Psoas muscle (tissue), 8 donors: ENCODE measurements at places on chromosomes 6 and 20.

DNA sequence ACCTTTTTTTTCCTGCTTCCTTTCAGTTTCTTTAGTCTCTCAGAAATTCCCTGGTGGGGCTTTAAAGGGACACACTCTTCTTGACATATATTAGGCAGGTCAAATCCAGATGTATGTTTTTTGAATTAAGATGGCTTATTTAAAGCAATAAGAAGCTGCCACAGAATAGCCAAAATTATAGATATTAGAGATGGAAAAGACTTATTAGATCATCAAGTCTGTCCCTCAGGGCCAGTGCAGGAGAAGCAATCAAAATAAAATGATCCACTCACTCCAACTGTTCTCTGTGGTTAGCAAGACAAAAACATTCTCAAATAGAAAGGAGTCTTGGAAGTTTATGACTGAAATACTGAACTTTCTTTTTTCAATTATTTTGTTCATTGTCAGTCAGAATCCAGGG is 462.8 kb downstream of the CDC5L start:
- DNase-seq, result no peak

DNA sequence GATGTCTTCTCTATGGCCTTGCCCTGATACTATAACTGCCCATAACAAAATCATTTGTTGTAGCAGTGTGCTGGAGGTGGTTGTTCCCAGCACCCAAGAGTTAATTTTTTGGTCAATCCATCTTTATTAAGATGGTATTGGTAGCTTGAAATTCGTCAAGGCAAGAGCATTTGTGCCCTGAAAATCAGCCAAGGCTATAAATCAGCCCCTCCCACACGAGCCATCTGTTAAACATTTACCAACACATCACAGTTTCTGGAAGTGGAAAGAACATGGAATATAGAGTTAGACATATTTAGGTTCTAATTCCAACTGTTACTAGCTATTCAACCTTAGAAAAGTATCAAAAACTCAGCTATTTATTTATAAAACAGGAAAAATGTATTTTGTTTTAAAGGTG is 888.4 kb upstream of the GJE1 start:
- no peak for DNase-seq

- DNase-seq, result peak; percentile 69
These were observed 20.7 kb downstream of the GTPBP2 start for GRCh38 chr6:43608310-43608763.

DNA sequence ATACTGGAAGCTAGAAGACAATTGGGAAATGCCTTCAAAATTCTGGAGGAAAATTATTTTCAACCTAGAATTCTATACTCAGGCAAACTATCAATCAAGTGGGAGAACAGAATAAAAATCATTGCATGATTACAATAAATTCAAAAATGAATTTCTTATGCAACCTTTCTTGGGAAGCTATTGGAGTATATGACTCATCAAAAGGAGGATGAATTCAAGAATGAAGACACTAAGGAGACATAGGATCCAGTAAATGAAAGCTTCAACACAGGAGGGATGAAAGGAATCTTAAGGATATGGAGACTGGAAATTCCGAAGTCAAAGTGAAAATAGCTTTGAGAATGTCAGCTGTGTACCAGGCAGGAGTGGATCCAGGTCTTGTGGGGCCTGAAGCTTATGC is 12.6 kb upstream of the UBR2 start:
- no peak for DNase-seq

DNA sequence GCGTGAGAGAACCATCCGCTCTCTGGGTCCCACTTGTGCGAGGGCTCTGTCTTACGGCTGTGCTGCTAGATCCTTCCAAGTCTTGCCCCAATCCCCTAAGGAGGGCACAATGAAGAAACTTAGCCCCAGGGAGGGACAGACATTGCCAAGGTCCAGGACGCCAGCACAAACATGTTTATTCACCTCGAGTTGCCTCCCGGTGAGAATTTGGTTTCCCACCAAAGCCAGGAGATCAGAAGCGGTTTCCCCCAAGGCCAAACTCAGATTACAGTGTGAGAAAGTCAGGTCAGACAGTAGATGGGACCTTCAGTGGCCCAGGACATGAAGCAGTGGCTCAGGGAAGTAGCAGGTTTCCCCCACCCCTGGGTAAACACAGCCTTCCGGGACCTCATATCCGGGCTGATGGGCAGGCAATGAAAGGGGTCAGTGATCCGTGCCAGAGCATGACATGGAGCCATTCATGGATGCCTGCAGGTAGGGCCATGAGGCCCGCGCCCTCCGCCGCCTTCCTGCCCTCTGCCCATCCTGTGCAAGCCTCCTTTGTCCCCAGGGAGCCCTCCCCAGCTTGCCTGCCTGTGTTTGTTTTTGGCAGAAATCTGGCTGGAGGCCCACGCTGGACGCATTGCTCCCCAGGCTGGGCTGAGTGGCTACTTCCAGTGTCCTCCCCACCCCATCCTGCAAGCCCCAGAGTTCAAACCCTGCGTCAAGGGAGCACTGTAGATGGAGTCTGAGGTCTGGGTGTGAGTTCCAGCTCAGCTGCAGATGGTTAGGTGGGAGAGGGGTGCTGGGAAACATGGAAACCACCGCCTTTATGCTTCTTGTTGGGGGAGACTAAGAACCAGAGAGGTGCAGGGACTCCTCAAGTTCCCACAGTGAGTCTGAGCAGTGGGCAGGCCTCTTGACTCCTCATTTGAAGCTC is 2.0 kb downstream of the BPIFB2 start:
- no peak for DNase-seq

DNA sequence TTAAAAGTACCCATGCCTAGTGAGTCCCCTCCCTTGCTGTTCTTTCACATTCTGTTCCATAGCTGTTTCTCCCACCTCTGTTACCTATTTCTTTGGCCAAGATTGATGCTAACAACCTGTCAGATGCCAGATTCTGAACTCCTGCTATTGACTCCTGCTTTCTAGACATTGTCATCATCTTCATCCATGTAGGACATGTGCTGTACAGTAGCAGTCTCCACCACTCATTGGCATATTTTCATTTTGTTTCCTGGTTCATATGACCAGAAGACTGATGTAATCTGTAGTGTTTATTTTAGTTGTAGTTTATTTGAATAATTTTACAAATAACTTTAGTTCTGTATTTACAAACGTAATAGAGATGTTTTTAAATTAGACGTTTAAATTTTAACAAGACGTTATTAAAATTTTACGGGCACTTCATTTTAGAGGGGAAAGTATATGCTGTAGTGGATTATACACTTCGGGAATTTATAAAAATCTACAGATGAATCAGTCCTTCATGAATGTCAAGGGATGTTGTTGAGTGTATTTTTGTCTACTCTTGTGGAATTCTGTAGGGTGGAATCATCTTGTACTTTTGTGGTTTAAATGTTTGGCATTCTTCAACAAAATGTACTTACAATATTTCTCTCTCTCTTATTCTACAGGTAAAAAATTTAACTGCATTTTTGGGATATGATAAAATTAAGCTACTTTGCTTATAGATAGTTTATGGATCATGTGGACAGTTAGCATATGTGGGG is 34.1 kb downstream of the TRMT11 start:
- no peak for DNase-seq

GRCh38 chr6:154441995-154442310 is 68.5 kb downstream of the CNKSR3 start:
- no peak for DNase-seq

DNA sequence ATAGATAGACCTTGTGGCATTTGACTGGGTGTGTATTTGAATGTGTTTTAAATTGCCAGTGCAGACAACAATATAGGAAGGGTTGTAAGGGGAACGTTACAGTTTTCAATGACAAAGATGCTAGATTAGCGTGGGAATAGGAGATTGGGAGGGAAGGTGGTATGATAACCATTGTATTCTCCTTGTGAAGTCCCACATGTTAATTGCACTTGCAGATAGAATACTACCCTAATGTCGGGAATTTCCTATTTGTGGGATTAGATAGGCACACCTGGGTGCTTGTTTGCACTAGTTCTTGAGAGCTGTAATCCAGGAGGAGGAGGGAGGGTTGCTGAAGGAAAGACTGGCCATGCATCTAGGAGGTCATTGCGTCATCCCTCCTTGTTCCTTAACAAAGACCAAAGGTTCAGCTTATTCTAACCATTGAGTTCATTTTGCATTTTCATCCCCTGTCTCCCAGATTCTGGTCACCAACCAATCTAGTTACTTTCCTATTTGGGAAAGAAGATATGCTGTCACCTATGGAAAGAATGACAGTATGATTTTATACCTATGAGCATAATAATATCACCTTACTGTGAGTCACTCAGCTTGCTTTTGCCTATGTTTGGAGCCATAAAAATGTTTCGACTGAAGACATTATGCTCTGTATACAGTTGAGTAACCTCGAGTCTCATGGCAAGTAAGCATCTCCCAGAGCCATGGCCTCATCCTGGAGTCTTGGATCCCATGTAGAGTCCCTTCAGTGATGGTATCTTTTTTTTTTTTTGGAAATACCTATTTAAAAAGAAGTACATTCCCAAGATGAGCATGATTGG is 201.5 kb downstream of the DTNBP1 start:
- DNase-seq, result no peak

DNA sequence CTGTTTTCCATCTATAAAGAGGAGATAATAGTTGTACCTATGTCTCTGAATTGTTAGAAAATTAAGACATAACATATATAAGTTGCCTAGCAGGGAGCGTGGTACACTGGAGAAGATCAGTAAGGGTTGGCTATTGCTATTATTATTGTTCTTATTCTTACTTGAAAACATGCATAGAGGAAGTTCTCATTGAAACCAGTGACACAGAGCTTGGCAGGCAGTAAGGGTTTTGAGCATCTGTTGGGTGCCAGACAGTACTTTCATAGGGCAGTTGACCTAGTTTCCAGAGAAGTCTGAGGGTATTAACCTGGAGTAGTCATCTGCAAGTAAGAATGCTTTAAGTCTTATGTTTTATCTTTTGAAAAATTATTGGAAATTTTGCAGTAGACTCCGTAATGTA is 13.3 kb upstream of the SGK1 start:
- DNase-seq, result no peak

GRCh38 chr6:148789948-148790347 is 43.1 kb downstream of the UST start:
- no peak for DNase-seq

GRCh38 chr6:45970326-45970725 is 45.3 kb downstream of the CLIC5 start:
- no peak for DNase-seq

GRCh38 chr6:110814102-110815014 is 911 bp downstream of the CDK19 start:
- DNase-seq, result peak; percentile 80

DNA sequence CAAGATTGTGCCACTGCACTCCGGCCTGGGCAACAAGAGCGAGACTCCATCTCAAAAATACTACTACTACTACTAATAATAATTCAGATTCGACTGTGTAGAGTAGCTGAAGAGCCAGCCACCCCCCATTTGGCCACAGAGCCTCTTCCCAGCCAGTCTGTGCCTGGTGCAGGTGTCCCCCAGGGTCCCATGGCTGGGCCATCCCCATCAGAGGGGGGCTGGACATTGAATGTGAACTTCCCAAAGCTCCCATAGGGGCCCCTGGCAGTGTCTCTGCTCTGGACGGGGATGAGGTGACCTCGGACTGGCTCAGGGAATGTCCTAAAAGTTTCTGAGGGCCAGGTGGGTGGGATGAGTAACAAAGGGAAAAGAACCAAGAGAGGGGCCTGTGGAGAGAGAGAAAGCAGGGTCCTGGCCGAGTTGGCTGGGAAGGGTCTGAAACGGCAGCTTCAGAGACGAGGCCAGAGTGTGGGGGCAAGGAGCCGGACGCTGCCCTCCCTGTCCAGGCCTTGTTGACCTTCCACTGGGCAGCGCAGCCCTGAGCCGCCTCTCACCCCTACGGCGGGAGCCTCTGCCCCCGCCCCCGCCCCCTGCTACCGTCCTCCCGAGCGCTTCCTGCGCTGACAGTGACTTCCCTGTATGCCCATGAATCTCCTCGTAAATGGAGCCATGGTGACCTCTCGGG is 24.9 kb upstream of the PCMTD2 start:
- peak; percentile 3 for DNase-seq

- no peak for DNase-seq
These were observed 60.0 kb downstream of the PTPN1 start for GRCh38 chr20:50569864-50570836.

GRCh38 chr6:169559592-169559991 is 142.2 kb downstream of the WDR27 start:
- DNase-seq, result no peak

GRCh38 chr6:4973982-4974745 is 29.7 kb downstream of the RPP40 start:
- DNase-seq, result peak; percentile 61

DNA sequence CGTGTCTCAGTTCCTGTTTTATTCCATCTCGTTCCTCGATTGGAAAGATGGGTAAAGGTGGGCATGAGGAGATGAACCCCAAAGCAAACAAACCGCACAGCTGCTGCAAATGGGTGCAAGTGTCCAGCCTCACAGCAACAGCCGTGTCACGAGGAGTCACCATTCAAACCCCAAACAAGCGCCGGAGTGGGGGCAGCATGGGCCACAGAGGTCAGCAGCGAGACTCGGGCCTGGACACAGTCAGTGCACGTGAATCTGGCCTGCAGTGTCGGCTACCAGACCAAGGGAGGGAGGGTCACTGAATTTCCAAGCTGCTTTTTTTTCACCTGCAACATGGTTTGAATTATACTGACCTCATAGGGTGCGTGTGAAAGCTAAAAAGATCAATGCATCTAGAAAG is 63.5 kb downstream of the EZR start:
- DNase-seq, result no peak

- no peak for DNase-seq
These were observed 771.7 kb upstream of the ADGRB3 start for GRCh38 chr6:67863346-67863745.

DNA sequence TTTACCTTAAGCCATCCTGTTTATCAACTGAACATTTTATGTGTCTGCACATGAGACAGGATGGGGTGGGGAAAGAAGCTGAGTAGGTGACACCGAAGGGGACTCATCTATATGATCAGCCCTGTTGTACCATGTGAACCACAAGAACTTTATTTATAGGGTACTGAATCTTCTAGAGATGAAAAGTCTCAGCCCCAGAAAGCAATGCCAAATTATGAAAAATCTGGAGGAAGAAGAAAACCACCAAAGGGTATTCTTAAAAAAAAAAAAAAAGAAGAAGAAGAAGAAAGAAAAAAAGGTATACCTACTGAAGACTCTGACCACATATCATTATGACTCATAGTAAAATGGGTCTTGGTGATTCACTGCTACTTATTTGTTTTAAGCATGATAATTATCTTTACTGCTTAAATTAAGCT is 39.8 kb upstream of the HBS1L start:
- no peak for DNase-seq

GRCh38 chr6:63685446-63686379 is 50.1 kb downstream of the PHF3 start:
- no peak for DNase-seq

DNA sequence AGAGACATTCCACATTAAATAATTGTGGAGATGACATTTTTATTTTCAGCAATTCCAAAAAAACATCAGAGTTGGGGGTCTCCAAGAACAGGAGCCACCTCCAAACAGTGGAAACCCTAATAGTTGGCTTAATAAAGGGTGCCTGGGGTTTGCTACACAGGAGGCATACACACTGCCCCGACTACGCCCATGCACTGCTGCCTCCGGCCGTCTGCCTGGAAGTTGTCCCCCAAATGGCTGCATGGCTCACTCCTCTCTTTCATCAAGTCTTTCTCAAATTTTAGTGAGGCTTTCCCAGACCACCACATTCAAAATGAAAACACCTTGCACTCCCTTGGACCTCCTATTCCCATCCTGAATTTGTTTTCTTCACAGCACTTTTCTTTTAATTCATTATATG is 58.8 kb downstream of the ZMYND8 start:
- DNase-seq, result no peak

GRCh38 chr6:45640081-45640491 is 262.4 kb upstream of the SUPT3H start:
- DNase-seq, result no peak

- DNase-seq, result no peak
These were observed 26.9 kb downstream of the VTA1 start for GRCh38 chr6:142173980-142174379.

- DNase-seq, result no peak
These were observed 26.2 kb downstream of the CCN2 start for GRCh38 chr6:131924881-131925474.
